ENCODE measurements at places on chromosomes 7 and 10. TPM values are rescaled to one million over a fixed set of nuclear protein-coding genes. Genes with fewer than 3 reads are reported as not detected.

PNLIPRP1 gene
- not detected for total RNA-seq

ETV1 gene
- 1.4 TPM for total RNA-seq

ICA1 gene
- 1.4 TPM for total RNA-seq

UCMA gene
- total RNA-seq, result not detected

AKR1C3 gene
- 0.34 TPM for total RNA-seq

- H3K36me3 ChIP-seq, result peaks cover 93% of the 10 kb centered on the region
- H3K4me1 ChIP-seq, result no peaks in the 10 kb centered on the region
- H3K27ac ChIP-seq, result no peak overlapping the region
- no peak overlapping the region for H3K4me3 ChIP-seq
Measured at GRCh38 chr10:88913788-88914187, 33.7 kb downstream of the STAMBPL1 start.

- no peak overlapping the region for H3K4me3 ChIP-seq
- no peak overlapping the region for H3K27ac ChIP-seq
- H3K36me3 ChIP-seq, result no peaks in the 10 kb centered on the region
- H3K4me1 ChIP-seq, result no peaks in the 10 kb centered on the region
Measured at GRCh38 chr7:20113427-20114027, 103.7 kb downstream of the MACC1 start.

GRCh38 chr10:43344051-43344450 is 27.4 kb upstream of the FXYD4 start:
- no peak overlapping the region for H3K27ac ChIP-seq
- peaks cover 24% of the 10 kb centered on the region for H3K4me1 ChIP-seq
- H3K36me3 ChIP-seq, result no peaks in the 10 kb centered on the region
- peaks cover 3% of the 10 kb centered on the region for H3K27me3 ChIP-seq
- no peak overlapping the region for H3K4me3 ChIP-seq

- H3K36me3 ChIP-seq, result no peaks in the 10 kb centered on the region
- no peak for ATAC-seq
- H3K4me1 ChIP-seq, result peaks cover 16% of the 10 kb centered on the region
- H3K27me3 ChIP-seq, result peaks cover 3% of the 10 kb centered on the region
Measured at GRCh38 chr7:106010331-106010730, 47.3 kb downstream of the CDHR3 start.

- peaks cover 4% of the 10 kb centered on the region for H3K27me3 ChIP-seq
- H3K4me3 ChIP-seq, result no peak overlapping the region
- no peaks in the 10 kb centered on the region for H3K4me1 ChIP-seq
- no peak overlapping the region for H3K27ac ChIP-seq
Measured at GRCh38 chr7:116380025-116380424, 119.5 kb upstream of the CAV2 start.

GRCh38 chr10:88152728-88153133 is 289.3 kb downstream of the PTEN start:
- peak; percentile 100 for ATAC-seq
- H3K27ac ChIP-seq, result peak overlapping the region; percentile 91
- no peaks in the 10 kb centered on the region for H3K27me3 ChIP-seq

DNA sequence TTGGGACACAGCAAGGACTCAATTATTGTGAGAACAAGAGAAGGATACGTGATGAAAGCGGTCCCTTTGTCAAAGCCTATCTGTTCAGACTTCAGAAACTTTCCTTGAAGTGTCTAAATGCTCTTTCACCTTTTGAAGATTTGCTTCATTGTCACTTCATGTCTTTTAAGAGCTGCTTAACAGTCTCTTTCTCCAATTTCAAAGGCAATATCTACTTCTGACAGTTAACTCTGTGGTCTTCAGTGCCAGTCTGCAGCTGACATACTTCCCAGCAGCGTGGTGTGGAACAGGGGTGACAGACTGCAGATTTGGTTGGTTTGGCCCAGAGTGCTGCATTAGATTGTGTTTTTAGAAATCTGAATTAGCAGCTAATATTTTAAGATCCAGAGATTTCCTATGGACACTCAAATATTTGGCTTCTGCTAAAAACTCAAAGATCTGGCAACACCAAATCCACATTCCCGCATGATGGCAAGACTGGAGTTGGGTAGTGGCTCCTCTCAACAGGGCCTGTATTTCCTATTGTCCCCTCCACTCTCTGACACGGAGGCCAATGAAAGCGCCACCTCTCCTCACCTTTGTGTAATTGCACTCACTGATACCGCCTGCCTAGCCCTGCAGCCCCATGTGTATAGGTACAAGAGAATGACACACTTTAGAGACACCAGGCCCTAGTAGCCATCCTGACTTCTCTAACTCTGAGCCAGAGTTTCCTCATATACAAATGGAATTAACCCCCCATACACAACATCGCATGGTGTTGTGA is 11.5 kb downstream of the SCRN1 start:
- H3K4me3 ChIP-seq, result no peak overlapping the region
- H3K4me1 ChIP-seq, result no peaks in the 10 kb centered on the region
- no peak for ATAC-seq
- H3K27me3 ChIP-seq, result peaks cover 26% of the 10 kb centered on the region

DNA sequence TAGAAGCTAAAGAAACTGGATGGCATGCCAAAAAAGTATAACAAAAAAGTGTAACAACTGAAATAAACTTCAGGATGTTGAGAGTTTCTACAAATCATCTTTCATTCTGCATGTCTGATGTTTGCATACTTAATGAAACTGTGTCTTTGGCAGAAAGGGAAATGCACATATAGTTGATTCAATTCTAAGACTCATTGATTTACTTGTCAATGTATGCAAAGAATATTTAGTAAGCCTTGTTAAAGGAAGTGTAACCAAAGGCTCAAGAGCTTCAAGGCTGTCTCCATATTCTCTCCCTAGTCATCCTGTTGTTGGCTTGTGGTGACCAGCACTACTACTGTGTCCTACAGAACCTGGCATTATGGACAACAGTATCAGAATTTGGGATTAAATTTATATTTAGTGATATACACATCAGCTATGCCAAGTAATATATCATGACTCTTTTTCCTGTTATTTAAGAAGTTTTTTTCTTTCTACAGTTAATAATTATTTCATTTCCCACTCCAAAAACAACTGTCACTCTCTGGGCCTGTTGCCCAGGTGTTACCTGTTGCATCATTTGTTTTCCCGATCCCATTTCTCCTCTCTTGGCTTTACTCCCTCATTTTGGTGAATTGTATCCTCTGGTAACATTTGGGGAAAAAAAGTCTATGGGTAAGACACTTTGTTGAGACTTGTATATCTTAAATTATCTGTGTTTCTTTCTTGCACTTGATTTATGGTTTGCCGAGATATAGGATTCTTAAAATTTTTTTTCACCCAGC is 226.6 kb upstream of the BMPER start:
- H3K27ac ChIP-seq, result no peak overlapping the region
- no peaks in the 10 kb centered on the region for H3K36me3 ChIP-seq
- H3K27me3 ChIP-seq, result no peaks in the 10 kb centered on the region
- ATAC-seq, result no peak
- no peak overlapping the region for H3K4me3 ChIP-seq

GRCh38 chr7:99143853-99144672 is at the start of gene SMURF1:
TSS of gene SMURF1 (minus strand) at chr7:99144108. CDS start at chr7:99143780, 328 bp downstream.
- H3K4me1 ChIP-seq, result peaks cover 27% of the 10 kb centered on the region
- peak within 1 kb of the TSS; percentile 96 for H3K27ac ChIP-seq
- H3K36me3 ChIP-seq, result peaks cover 16% of the 10 kb centered on the region
- H3K27me3 ChIP-seq, result peaks cover 3% of the 10 kb centered on the region
- H3K4me3 ChIP-seq, result peak within 1 kb of the TSS; percentile 97
- peak; percentile 58 for ATAC-seq

DNA sequence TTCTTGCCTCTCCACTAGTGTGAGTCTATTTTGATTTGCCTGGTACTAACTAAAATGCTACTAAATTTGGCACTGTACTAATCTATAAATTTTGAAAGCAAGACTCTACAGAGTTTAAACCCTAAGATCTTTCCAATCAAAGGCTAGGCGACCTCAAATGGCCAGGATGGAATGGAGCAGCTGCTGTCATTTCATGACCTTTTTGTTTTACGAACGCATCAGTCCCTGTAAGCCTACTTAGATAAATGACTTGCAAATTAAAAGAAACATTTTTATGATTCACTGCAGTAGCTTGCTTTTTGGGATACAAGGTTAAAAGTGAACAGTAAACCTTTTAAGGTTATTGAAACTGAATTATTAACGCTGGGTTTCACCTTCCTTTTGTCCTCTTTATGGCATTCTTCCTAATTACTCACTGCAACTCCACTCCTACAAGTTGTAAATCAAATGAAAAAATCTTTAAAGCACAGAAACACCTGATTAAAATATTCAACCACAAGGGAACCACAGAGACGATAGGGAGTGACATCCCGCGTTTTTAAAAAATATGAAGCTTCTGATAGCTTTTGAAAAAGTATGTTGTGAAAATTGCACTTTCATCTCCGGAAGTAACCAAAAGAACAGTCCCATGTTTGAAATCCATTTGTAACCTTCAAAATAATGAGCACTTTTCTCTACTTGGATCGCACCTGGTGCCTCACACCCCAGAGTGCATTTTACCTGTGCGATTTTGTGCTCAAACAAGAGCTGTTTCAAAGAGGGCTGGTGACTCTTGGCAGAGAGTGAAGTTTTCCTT is 595.1 kb downstream of the PARD3 start:
- peaks cover 19% of the 10 kb centered on the region for H3K27me3 ChIP-seq
- no peak overlapping the region for H3K4me3 ChIP-seq
- no peaks in the 10 kb centered on the region for H3K36me3 ChIP-seq
- no peak for ATAC-seq
- no peak overlapping the region for H3K27ac ChIP-seq

DNA sequence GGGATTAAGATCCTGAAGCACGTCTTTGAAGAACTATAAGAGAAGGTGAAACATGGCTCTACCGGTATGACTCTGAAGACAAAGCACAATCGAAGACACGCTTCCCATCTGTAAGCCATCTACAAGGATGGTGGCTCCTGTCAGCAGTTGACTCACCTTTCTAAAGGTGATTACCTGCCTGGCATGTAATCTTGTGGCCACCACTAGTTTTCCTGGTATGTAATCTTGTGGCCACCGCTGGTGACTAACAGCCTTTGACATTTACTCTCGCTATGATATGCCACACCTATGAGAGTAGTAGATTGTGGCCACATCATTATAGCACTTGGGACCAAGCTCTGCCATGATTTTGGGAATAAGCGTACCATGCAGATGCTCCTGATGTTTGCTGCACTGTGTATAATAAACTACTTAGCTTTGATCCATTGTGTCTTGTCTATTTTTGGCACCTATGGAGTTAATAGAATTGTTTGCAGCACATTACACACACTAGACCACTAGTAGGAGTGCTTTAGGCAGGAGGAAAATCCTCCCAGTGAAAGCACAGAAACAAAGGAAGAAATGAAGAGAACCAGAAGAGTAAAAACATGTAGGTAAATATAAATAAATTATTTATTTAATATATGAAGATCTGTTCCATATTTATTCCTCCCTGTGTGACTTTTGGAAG is 59.8 kb downstream of the VAX1 start:
- H3K4me1 ChIP-seq, result no peaks in the 10 kb centered on the region
- H3K36me3 ChIP-seq, result no peaks in the 10 kb centered on the region
- no peaks in the 10 kb centered on the region for H3K27me3 ChIP-seq
- no peak overlapping the region for H3K4me3 ChIP-seq
- no peak for ATAC-seq

DNA sequence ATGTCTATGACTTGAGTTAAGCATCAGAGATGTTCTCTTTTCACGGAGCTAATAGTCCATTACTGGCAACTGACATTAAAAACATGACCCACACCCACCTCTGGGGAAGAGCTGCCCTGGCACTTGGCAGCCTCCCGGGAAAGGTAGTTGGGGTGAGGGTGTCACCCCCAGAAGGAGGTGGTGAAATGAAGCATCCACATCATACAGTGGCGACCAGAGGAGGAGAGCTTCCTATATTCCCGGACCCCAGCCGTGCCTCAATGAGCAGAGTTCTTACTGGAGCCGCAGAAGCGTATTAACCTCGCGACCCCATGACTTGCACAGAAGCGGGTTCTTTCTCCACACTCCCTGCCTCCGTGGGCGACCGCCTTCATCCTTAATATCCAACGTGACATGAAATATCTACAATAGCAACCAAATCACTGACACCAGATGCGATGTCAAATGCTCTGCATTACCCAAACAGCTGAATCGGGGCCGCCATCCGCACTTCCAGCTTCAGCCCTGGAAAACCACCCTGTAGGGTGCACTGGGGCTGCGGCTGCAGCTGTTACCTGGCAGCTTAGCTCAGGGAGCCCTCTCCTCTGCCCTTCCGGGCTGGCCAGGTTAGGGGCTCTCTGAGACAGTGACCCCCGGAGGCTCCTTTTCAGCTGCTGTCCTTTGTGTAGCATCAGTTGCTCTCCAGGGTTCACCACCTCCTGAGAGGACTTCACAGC is 103.1 kb upstream of the PARD3 start:
- no peaks in the 10 kb centered on the region for H3K4me1 ChIP-seq
- no peak overlapping the region for H3K27ac ChIP-seq
- H3K4me3 ChIP-seq, result no peak overlapping the region
- H3K27me3 ChIP-seq, result peaks cover 4% of the 10 kb centered on the region
- H3K36me3 ChIP-seq, result no peaks in the 10 kb centered on the region
- ATAC-seq, result no peak

DNA sequence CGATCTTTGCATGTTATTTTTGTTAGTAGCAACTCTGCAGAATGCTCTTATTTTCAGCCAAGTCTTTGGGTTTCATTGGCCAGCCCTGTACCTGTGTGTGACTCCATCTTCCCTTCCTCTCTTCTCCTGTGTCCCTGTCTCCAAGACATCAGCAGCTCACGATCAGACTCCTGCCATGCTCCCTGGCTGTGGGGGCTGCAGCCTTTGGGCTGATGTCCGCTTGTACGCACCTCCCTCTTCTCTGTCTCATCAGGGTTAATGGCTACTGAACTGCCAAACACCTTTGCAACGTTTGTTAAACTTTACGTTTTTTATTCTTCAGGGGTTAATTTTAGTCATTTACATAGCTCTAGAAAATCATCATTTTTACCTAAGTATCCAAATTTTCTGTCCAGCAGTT is 103.5 kb upstream of the RET start:
- no peaks in the 10 kb centered on the region for H3K4me1 ChIP-seq
- H3K36me3 ChIP-seq, result no peaks in the 10 kb centered on the region
- H3K27ac ChIP-seq, result no peak overlapping the region
- no peaks in the 10 kb centered on the region for H3K27me3 ChIP-seq
- no peak for ATAC-seq
- no peak overlapping the region for H3K4me3 ChIP-seq

DNA sequence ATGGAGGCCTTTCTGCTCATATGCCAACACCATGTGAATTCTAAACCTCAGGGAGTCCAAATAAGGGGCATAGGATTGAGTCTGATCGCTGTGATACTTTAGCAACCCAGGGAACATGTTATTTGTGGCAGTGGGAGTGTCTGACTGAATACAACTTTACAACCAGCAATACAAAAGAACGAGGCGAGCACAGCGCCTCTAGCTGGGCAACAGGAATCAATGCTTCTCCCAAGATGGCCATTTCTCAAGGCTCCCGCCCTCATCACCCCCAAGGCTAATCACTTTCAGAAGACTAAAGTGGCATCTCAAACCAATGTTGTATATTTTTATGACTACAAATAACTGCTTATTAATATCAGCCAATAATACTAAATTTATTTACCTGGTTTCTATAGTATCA is 28.1 kb downstream of the YWHAG start:
- no peak for ATAC-seq
- H3K27ac ChIP-seq, result peak overlapping the region; percentile 42
- H3K27me3 ChIP-seq, result no peaks in the 10 kb centered on the region
- no peak overlapping the region for H3K4me3 ChIP-seq

GRCh38 chr7:23468526-23469149 is 1.7 kb downstream of the IGF2BP3 start:
- peaks cover 18% of the 10 kb centered on the region for H3K4me1 ChIP-seq
- ATAC-seq, result peak; percentile 18
- H3K27me3 ChIP-seq, result peaks cover 62% of the 10 kb centered on the region
- H3K4me3 ChIP-seq, result peak overlapping the region; percentile 68
